ENCODE measurements at places on chromosomes 4 and X.

GRCh38 chrX:55638933-55639332 lies 15.7 kb downstream of the FOXR2 start:
- DNase-seq, result no peak

DNA sequence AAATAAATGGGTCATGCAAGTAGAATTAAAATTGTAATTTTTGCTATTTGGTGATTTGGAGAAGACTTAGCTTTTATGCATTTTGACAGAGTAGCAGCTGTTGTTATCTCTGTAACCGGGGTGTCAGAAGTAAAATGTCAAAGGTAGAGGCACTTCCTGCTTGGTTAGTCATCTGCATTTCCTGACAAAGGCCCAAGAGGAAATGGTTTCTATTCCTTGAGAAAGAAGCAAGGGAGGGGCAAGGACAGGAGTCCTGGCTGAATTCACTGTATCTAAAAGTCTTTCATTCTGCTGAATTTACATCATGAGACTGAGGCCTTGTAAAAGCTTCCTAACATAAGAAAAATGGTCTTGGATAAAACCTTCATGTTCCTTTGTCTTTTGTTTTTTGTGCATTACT lies 550.9 kb upstream of the BOD1L1 start:
- no peak for DNase-seq

DNA sequence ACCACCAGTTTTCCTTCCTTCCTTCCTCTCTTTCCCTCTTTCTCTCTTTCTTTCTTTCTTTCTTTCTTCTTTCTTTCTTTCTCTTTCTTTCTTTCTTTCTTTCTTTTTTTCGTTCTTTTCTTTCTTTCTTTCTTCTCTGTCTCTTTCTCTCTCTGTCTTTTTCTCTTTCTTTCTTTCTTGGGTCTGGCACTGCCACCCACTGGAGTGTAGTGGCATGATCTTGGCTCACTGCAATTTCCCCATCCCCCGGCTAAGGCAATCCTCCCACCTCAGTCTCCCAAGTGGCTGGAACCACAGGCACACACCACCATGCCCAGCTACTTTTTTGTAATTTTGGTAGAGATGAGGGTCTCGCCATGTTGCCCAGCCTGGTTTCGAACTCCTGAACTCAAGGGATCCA lies 51.6 kb upstream of the NHS start:
- DNase-seq, result no peak

GRCh38 chr4:114782415-114783214 lies 184.0 kb downstream of the UGT8 start:
- no peak for DNase-seq

DNA sequence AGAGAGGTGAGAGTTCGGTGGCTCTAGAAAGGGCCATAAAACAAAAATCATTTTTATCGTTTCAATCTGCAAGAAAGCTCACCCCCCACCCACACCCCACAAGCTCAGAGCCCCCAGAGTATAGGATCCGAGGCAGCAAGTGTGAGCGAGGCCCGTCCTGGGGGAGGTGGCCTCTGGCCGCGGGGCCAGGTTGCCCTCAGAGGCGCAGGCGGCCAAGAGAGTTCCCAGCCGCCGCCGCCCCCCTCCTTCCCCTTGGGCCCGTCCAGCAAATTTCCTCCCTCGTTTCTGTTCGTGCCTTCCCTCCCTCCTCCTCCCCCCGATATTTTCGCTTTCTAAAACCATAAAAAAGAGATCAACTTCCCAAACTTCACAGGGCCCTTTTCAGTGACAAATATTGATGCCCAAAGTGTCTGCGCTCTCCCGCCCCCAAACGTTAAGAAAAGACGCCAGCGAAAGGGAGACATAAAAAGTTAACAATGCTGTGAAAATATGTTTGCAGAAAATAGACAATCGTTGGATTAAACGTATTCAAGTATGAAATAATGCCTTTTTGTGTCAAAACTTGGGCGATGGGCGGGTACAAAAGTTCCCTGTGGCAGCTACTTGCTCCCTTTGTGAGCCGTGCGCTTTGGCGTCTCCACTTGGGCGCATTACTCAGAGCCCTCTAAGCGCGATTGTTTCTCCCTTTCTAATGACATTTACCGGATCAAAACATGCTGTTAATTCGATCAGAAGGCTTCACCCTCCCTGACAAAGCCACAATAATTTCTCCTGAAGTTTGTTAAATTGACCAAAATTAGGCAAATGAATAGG lies 1.1 kb upstream of the HELT start:
- no peak for DNase-seq

DNA sequence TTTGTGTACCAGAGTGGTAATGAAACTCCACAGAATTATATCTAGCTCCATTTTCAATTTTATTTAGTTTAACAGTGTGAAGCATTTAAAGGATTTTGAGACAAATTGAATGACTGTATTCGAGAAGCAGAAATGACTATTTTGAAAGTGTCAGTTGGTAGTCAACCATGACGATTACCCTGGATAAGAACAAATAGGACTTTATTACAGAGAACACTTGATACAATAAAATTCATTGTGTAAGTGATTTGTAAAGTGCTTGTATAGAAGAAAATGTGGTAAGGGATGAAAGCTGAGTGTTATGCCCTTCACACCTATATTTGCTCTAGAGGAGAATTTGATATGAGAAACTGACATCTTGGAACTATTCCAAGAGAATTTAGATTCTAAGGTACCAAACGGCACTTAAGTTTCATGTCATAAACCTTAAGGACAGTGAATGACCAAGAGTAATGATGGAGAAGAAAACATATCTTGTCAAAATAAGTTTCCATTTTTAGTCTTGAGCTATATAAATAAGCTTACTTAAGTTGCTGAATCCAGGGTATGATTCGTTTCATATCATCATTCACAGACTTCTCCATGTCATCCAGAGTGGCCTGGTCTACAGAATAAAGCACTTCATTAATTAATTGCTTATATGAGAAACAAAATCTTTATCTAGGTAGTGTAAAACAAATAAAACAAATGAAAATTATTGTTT lies 34.6 kb downstream of the MED14 start:
- no peak for DNase-seq

- no peak for DNase-seq
These were observed 97.1 kb upstream of the KLF3 start for GRCh38 chr4:38566806-38567398.

DNA sequence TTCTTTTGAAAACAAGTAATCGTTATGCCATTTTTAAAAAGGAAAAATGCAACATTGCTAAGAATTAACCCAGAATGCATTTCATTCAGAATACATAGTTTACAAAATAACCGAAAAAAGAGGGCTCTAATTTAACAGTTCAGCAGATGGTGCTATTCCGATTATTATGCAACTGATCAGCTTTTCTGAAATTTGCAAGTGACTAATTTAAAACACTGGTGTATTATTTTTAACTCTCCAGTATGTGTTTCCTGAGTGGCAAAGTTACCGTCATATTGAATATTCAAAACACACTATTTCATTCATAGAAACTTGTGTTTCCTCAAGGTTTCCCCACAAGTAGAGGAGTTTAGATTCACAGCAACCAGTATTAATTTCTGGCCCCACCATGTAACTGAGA lies 21.1 kb downstream of the ZBTB49 start:
- no peak for DNase-seq

- DNase-seq, result no peak
These were observed 73.2 kb upstream of the STARD8 start for GRCh38 chrX:68574240-68574639.

GRCh38 chr4:90888571-90888970 lies 761.4 kb downstream of the CCSER1 start:
- DNase-seq, result no peak

- DNase-seq, result no peak
These were observed 2.1 kb upstream of the KDR start for GRCh38 chr4:55127521-55127920.

DNA sequence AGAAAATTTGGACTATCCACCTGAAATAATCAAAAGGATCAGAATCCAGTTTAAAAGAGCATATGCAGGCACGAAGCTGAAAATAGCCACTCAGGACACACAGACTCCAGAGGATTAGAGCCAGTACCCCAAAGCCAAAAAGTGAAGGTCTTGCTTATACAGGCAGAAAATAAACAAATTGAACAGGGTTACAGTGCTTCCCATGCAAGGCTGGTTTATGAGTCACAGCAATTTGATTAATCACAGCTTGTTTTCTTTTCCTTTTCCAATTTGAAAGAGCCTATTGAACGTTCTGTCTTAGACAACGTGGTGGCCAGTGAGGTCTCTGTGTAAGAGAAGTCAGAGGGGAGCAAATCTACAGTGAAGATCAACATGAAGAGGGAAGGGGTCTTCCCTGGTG lies 10.2 kb downstream of the HGFAC start:
- no peak for DNase-seq

- DNase-seq, result peak; percentile 5
These were observed 69.4 kb downstream of the HMGB2 start for GRCh38 chr4:173264684-173265185.

GRCh38 chr4:113730467-113731216 lies 30.9 kb downstream of the CAMK2D start:
- DNase-seq, result no peak

DNA sequence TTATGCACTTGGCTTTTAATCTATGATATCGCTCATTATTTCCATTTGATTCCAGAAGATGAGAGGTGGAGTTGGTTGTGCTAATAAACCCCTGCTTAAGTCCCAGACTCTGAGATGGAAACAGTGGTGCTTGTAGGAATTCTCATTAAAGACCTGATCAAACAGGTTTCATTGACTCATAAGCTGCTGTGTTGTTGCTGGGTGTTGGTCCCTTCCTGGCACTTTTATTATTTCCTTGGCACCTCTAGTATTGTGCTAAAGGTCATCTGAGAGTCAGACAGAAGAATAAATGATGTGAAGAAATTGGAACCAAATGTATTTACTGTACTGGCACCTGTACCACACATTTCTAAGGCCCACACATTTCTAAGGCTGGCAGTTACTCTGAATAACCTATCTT lies 544.7 kb upstream of the NR3C2 start:
- no peak for DNase-seq

GRCh38 chrX:110588164-110588563 lies 207.5 kb downstream of the CHRDL1 start:
- DNase-seq, result no peak

DNA sequence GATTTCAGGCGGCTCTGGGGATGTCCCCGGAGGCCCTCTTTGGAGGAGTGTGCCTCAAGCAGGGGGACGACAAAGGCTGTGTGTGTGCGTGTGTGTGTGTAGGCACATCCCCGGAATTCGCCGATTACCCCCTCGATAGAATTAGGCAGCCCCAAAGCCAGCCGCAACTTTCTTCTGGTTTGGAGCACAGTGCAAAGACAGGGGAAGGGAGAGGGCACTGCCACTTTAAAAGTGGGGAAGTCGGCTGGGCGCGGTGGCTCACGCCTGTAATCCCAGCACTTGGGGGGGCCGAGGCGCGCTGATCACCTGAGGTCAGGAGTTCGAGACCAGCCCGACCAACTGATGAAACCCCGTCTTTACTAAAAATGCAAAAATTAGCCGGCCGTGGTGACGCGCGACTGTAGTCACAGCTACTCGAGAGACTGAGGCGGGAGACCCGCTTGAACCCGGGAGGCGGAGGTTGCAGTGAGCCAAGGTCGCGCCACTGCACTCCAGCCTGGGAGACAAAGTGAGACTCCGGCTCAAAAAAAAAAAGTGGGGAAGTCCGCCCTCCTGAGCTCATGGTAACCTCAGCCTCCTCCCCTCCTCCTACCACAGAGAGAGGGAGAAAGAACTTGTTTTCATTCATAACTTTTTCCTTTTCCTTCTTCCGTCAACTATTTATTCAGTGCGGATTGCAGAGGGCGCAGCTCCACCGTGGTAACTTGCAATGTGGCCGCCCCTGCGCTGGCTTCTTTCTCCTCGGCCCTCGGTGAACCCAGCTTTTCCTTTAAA lies 2.4 kb downstream of the SPRY1 start:
- peak; percentile 5 for DNase-seq

DNA sequence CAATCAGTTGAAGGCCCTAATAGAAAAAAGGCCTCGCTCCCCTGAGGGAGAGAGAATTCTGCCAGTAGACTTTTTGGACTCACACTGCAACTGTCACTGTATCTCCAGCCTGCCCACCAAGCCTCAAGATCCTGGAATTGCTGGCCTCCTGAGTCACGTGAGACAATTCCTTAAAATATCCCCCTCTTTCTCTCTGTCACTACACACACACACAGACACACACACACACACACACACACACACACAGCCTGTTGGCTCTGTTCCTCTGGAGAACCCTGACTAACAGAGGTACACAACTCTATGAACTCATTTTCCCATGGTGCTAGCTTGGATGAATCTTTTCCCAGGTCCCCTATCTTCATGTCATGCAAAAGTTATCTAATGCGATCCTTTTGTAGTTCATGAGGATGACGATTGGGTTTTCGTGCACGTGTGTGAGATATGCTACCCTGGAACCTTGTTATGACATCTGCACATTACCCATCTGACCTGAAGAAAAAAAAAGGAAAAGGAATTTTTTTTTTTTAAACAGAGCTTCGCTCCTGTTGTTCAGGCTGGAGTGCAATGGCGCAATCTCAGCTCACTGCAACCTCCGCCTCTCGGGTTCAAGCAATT lies 13.7 kb downstream of the CLRN2 start:
- DNase-seq, result no peak

DNA sequence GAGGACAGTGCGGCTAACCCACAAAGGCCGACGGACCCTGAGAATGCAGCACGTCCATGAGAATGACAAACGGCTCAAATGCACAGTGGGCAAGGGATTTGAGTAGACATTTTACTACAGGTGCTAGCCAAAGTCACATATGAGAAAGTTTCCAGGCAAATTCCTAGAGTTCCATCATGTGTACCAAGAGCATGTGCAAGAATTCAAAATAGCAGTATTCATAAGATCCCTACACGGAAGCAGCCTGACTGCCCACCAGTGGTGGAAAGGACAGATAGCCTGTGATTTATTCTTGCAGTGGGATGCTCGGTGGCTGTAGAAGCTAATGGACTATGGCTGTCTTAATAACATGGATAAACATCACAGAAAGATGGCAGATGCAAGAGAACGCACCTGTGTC lies 68.0 kb downstream of the RGS12 start:
- DNase-seq, result no peak

DNA sequence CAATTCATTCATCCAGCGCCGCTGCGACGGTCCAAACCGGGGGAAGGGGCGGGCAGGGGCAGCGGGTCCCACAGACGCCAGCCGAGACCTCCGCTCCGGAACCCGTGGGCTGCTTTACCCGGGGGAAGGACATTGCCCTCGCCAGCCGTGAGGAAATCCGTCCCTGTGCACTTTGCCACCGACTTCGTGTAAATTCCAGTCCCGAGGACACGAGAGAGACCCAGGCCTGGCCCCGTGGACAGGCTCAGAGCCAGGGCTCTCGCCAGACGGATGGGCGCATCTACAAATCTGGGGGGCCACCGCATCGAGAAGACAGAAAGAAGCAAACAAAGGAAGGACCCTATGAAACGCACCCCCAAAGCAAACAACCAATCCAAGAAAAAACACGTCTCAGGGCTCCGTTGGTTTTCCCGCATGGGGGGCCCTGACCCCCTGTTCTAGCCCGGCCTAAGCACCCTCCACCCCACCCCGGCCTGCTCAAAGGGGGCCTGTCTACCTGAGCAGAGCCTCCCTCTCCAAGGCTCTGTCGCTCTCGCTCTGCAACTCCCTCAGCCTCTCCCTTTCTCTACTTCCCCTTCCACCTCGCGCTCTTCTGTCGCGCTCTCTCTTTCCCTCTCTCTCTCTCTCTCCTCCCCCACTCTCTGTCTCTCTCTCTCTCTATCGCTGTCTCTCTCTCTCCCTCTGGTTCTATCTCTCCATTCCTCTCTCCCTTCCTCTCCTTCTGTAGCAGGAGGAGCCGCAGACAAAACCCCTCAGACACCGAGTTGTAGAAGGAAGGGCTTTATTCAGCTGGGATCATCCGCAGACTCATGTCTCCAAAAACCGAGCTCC lies 11.3 kb downstream of the FRG2 start:
- no peak for DNase-seq
